ENCODE measurements at places on chromosomes 3 and 15.

DNA sequence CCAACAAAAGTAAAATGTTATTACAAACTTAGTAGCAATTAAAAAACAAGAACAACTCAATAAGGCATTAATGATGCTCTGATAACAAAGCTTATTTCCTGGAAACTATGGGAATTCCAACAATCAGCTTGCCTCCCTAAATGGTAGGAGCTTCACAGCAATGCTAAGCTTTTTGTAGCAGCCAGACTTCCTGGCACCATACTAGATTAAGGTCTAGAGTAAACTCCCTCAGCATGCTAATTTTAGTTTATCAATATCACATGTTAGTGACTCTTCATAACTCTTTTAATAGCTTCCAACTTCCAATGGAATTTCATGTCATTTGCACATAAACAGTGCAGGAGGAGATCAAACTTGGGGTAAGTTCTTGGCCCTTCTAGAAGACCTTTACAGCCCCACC lies 782.0 kb downstream of the MCTP2 start:
- DNase-seq = no peak

DNA sequence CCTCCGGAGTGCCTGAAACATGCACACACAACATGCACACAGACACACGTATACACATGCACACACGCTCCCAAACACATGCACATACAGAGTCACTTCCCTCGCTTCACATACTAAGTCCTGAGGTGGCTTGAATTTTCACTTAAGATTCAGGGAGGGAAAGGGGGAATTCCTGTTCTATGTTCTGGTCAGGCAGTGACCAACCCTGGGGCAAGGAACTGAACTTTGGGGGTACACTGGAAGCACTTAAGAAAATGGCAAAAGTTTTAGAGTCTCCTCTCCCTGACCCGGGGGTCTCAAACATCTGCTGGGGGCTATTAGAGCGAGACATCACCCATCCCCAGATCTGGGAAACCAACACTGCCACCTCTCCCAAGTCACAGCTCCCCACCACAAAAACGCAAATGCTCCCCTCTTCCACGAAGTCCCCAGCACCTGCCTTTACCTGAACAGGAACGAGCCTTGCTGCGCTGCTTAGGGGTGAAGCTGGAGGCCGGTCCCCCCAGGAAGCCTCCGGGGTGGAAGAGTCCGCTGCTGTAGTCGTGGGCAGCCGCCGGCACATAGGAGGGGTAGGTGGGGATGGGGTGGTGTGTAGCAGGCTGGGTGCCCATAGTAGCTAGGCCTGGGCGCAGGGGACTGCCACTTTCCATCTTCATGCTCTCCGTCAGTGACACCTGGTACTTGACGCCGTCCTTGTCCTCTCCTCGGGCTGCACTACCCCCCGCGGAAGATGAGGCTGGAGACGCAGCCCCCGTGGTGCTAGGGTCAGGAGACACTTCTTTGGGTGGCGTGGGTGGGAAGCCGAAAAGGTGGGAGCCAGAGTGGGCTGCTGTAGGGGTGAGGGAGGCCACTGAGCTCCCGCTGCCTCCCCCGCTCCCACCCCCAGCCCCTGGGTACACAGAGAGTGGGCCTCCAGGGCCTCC lies 7.5 kb downstream of the GATA2 start:
- DNase-seq = no peak

DNA sequence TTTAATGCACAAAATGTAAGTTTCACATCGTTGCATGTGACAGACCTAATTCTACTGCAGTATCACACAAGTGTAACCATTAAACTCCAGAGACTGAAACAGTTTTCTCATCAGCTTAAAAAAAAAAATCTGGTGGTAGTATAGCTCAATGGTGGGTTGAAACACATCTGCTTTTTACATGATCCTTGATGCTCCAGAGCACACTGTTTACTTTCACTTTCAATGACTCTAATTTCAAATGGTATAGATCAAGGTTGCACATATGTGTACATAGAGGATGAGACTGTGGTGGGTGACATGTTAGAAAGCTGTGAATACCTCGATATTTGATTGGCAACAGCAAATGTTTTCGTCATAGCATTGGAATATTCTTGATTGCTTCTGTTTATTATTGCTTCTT lies 22.4 kb downstream of the MCTP2 start:
- DNase-seq = no peak

DNA sequence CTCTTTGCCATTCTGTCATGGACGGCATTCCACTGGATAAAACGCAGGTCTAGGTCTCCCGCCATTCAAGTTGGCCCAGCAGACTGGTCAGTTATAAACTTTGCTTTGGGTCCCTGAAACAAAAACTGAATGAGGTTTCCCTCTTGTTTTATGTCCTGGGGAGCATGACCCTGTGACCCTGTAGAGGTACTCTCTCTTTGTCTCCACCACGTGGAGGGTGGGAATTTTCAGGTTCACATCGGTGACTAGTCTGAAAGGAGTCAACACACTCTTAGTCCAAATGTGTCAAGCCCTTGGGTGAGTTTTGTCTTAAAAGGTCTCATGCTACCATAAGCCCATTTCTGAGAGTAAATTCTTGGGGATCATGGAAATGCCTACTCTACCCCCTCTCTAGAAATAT lies 139.9 kb downstream of the PLCH1 start:
- DNase-seq = no peak

- no peak for DNase-seq
Observed at GRCh38 chr15:72967397-72967796, 84.9 kb upstream of the NEO1 start.

DNA sequence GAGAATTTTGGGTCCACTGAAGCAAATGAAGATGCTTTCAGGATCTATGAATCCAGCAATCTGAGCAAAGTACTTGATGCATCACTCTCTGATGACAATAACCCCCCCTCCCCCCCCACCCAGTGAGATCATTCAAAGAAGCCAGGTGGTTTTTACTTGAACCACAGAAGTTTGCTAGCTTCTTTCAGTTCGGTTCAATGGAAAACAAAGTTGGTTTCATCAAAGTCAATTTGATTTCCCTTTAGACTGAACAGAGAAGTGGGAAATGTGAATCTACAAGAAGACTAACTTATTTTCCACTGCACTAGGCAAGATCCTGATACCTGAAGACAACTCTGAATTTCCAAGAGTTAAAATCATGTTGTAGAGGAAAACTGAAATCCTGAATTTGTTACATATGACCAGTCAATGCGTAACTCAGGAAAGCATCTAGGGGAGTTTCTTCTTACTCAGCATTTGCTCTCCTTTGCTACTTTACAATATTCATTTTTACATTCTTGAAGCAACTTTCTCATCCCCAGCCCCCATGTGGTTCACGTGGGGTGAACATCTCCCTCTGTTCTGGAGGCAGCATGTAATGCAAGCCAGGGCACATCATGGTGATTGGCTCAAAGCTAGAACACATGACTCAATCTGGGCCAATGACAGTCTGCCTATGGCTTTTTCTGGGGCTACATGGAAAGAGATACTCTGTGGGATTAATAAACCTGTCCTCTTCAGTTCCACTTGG lies 572.6 kb downstream of the FOXP1 start:
- DNase-seq = no peak

DNA sequence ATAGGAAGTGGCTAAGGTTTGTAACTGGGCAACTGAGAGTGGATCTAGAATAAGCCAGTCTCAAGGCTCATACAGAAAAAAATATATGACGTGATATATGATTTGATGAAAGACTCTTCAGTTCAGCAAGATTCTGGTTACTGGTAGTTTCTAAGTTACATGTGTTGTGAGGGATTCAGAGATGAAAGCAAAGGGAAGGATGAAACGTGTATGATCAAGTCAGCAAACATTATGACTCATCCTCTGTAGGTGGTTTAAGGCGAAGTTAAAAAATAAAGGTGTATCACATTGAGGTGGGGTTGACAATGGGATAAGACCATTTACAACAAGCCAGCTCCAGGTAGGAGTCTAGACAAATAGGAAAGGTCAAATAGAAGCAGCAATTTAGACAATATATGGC lies 16.2 kb downstream of the TERC start:
- DNase-seq = no peak

- DNase-seq = no peak
Observed at GRCh38 chr3:4584456-4585249, 91.5 kb downstream of the ITPR1 start.

DNA sequence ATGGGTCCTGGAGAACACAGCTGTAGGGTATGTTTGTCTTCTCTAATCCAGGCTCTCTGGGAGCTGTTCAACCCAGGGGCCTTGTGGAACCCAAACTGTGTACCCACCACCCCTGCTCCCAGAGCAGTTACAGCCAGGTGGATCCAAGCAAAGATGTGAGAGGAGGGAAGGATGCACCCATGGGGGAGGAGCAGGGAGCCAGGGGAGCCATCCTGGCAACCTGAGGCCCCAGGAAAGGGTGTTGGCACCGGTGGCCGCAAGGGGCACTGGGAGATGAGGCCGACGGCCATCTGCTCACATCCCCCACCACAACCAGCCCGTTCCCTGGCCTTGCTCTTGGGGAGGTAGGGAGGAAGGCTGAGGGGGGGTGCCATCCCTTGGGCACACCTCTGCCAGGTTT lies 43.2 kb downstream of the CMTM6 start:
- no peak for DNase-seq

DNA sequence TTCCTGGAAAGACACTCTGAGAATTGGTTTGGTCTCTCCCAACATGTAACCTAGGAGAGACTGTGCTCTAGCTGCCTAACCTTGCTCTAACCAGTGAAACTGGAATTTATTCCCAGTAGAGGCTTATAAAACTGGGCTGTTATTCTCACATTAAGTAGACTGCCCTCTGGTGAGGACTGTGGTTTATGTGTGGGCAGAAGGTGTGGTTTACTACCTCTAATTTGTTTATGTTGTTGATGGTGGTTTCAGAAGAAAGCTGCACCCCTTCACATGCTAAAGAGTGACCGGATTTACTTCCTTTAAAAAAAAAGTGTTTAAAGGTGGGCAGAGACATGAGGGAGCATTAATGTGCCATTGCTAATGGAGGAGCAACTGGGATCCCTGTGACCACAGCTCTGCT lies 273.2 kb downstream of the MECOM start:
- DNase-seq = no peak

- no peak for DNase-seq
Observed at GRCh38 chr3:32719335-32719734, 34.3 kb downstream of the CNOT10 start.

DNA sequence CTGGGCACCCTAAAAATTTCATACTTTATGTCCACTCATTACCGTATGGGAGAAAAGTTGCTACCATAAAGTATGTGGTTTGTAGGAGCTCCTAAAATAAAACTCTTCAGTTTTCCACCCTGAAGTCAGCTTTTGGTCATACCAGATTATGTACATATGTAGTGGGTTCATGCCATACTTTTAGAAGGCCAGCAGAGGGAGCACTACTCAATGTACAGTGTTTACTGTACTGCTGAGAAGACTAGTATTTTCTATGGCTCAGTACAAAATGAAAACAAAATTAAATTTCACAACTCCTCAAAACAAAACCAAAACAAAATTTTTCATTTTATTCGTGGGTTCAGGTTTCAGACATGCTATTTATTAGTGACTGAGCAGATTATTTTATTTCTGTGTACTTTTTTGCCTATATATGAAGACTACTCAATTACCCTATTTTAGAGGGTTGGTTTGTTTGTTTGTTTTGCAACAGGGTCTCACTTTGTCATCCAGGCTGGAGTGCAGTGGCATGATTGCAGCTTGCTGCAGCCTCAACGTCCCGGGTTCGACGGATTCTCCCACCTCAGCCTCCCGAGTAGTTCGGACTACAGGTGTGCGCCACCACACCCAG lies 24.3 kb downstream of the NXPE3 start:
- no peak for DNase-seq

DNA sequence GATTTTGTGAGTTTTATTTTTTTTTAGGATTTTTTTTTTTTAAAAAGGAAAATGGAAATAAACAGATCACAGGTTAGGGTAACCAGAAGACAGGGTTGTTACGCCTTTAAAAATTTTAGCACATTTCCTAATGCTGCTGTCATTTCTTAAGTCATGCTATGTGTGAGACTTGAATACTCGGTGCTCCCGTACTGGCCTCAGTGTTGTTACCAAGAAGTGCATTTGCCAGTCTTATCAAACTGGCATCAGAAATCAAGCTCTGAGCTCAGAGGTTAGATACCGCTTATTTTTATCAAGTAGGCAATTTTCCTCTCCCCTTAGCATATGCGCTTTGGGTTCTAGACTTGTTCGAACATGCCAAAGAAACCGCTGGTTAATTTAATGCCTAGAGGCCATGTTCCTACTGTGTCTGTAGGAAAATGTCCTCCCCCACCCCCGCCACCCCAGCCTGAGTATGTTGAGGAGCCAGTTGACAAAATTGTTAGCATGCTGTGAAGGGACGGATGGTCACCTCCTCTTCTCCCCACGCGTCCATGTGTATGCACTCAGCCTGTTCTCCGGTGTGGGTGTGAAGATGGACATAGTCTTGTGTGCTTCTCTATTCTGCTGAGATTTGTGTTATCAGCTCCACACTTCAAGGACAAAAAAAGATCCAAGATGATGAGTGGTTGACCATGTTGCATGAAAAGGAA lies 88.9 kb downstream of the ITPR1 start:
- DNase-seq = no peak

DNA sequence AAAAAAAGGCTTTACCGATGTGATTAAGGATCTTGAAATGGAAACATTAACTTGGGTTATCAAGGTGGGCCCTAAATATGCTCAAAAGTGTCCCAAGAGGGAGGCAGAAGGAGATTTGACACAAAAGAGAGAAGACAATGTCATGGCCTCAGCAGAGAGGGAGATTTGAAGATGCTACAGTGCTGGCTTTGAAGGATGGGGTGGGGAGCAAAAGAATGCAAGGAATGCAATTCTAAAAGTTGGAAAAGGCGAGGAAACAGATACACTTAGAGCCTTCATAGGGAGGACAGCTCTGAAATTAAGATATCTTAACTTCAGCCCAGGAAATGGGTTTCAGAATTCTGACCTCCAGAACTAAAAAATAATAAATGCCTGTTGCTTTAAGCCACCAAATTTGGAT lies 314.5 kb upstream of the CCDC54 start:
- no peak for DNase-seq

GRCh38 chr3:37221407-37221806 lies 47.0 kb upstream of the LRRFIP2 start:
- no peak for DNase-seq

DNA sequence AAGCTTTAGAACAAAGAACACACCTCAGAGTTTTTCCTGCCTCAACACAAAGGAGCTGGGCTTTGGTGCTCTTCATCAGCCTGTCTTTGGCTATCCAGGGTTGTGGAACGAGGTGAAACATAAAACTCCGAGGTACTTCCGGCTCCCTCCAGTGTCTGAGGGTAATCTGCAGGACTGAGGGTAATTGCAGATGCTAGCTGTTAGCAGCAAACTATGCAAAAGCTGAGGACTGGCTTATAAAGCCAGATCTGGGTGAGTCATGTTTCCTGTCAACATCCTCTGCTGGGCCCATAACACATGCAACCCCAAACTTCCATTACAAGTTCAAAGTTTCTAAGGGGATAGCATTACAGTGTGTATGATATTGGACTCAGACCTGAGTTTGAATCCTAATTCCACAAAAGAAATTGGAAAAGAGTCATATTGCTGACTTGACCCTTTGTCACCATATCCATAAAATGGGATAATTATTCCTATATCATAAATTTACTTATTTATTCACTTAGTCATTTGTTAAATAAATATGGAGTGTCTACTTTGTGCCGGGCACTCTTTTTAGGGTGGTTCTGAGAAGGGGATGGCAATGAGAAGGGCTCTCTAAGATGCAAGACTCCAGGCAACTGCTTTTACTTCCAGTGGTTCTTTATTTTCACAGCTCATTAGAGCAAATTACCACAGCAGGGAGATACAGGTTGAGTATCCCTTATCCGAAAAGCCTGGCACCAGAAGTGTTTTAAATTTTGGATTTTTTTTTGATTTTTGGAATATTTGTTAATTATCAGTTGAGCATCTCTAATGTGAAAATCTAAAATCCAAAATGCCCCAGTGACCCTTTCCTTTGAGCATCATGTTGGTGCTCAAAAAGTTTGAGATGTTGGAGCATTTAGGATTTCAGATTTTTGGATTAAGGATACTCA lies 9.5 kb upstream of the TRIM69 start:
- DNase-seq = peak; percentile 80

All from fibroblast of skin of left biceps (primary cell).